ENCODE measurements at places on chromosomes 11 and 22. TPM values are rescaled to one million over a fixed set of nuclear protein-coding genes. Genes with fewer than 3 reads are reported as not detected.

DNA sequence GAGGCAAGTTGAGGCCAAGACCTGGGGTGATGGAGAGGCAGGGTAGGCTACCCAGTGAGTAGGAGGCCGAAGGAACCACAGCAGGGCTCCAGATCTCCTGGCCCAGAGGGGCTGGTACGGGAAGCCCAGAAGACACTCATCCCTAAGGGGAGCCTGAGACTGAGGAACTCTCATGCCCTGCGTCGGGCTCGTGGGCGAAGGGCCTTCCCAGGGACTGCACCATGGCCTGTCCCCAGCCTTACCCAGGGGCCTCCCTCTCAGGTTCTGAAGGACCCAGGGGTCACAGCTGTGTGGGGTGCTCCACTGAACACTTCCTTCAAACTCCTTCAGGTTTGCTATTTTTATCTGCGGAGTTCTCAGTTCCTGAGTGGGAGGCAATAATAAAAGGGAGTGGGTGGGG, 15.8 kb upstream of the SYT12 start:
- no peak for DNase-seq

GRCh38 chr11:290621-291231, 1.8 kb downstream of the PGGHG start:
- DNase-seq, result no peak

DNA sequence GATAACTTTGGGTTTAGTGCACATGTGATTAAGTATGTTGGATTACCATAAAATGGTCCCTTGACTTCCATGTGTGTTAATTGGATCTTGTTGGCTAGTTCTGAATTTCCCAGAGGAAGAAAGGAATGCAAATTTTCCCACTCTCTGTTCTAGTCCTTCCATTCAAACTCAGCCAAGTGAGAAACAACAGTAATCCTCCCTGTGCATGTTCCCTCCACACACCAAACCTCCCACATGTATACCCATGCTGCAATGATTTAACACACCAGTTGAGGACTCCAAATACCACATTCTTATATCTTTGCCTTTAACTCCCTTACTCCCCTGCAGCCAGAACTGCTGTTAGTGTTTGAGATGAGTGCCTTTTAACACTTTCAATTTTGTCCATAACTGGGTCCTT, 1158.9 kb downstream of the DLG2 start:
- no peak for DNase-seq

DNA sequence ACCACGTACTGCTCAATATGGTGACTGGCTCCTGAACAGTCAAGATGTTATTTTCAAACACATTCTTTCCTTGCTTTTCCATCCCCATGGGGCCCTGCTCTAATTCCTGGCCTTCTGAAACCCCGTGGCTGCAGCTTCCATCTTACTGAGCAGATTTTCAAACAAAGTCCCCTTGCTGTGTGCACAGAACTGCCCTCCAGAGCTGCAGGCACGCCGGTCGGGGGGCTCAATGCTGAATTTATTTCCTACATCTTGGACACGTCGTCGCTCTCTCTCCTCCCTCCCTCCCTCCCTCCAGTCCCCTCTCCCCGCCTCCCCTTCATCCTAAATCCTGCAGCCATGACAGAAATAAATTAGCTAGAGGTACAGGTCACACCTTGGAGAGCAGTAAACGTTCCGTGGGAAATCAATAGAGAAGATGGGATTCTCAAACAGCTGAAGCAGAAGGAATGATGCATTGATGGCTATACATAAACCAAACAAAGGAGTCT, 243.1 kb upstream of the BLID start:
- DNase-seq, result no peak

- DNase-seq, result no peak
These were observed 540 bp downstream of the ADM start for GRCh38 chr11:10305262-10305963.

DNA sequence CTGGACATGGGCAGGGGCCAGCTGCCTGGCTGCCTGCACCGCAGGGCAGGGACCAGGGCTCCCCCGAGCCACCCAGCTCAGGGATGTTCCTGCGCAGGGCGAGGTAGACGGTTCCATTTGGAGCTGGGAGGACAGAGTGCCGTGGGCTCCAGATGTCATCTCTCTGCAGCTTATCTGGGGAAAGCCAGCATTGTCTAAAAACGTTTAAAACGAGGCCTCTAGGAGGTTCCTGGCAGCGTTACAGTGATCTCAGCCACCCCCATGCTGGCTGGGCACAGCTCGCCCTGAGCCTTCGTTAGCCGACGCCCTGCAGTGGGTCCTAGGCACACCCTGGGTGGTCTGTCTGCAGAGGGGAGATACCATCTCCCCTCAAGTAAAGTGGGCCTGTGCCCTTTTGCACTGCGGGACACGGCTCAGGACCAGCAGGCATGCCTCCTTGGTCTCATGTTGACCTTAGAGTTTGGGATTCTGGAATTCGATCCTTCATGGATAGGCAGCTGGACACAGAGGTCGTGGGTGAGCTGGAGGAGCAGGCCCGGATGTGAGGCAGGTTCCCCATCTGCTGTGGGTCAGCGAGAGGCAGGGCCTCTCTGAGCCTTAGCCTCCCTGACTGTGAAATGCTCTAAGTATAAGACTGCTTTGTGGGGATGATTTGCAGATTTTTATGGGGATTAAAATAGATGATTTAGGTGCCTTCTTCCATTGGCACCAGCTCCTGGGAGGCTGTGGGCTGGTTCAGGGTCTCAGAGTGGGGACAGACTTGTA, 14.1 kb downstream of the SYNGR1 start:
- no peak for DNase-seq

GRCh38 chr11:16191868-16192240, 164.5 kb downstream of the SOX6 start:
- no peak for DNase-seq

- no peak for DNase-seq
These were observed 16.3 kb downstream of the SMCO4 start for GRCh38 chr11:93526641-93527583.

DNA sequence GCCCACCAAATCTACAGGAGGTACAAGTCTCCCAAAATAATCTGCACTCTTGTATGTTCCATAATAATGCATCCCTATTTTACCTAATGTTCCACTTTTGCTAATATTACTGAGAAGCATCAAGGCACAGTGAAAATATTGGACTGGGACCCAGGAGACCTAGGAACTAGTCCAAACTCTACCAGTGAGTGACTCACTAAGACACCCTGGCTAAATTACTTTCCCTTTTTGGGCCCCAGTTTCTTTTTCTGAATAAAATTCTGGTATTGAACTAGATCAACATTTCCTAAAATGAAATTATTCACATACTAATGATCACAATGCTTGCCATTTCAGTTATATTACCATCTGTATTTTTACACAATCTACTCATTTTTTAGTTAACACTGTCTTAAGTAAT, 19.6 kb downstream of the THAP12 start:
- no peak for DNase-seq

- DNase-seq, result no peak
These were observed 303.9 kb downstream of the ETS1 start for GRCh38 chr11:128283451-128283850.

DNA sequence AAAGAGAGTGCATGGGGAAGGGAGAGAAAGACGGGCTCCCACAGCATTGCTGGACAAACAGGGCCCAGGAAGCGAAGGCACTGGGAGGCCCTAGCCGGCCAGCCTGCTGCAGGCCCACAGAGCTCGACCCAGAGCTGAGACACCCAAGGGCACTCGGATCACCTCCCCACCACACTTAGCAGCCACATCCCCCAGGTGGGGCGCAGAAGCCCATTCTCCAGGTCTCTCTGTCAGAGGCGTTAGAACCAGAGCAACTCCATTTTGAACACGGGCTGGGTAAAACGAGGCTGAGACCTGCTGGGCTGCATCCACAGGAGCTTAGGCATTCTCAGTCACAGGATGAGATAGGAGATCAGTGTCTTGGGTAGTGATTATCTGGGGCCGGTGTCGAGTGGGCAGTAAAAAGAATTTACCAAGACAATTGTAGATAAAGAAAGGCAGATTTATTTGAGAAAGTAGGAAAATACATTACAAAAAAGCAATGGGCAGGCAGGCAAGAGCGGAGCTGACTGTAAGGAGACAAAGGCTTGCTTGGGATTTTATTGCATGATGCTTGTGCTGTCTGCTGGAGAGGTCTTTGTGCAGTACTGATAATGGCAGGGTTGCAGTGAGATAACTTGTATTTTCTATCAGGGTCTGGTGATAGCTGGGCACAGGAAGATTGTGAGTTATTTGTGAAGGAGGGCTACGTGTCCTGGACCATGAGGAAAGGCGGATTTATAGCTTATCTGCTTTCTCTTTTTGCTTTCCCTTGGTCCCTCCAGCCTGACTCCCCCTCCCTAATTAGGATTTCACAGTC, 13.4 kb upstream of the CAPN5 start:
- no peak for DNase-seq

DNA sequence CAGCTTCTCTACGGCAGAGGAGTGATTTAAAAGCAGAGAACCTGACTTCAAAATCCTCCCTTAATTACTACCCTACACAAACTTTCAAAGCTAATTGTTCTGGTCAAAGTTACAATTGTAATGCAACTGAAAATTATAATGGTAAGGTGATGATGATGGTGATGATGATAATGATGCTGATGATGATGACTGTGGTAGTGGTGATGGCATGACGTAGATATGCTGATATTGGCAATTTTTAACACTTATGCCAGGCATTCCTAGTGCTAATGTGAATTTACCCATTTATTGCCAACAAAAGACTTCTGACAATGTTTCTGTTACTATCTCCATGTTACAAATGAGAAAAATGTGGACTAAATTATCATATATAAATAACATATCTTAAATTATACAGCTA, 1831.1 kb downstream of the LRRC4C start:
- DNase-seq, result no peak

DNA sequence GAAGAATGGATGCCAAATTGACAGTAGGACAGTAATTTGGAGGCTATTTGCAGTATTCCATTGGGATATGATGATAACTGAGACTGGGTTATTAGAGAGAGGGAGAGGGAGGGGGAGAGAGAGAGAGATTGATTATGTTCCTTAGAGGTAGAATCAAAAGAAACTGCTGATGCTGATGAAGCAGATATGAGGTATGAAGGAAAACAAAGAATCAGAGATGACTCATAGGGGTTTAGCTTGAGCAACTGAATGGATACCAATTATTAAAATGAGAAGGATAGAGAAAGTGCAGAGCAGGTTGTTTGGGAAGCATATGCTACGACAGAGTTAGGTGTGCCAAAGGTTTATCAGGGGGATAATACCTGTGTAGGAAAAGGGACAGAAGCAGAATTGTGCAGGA, 12.8 kb upstream of the NUCB2 start:
- no peak for DNase-seq

GRCh38 chr11:86193297-86194095, 51.1 kb upstream of the EED start:
- DNase-seq, result peak; percentile 37

DNA sequence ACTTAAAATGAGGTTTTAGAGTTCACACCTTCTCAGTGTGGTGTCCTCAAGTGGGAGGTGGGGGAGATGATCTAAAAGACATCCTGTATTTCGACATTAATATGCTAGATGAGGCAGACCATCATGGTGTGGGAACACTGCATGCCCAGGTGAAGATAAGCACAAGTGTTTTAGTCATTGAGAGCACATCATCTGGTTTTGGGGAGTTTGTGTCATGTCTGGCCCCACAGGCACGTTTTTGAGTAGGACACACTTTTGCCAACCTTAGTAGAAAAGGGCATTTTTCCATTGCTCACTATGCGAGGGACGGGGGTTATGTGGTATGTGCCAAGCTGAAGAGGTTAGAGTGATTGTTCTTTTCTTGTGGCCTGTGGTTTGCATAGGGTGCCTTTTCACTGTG, 189.3 kb downstream of the DBX1 start:
- no peak for DNase-seq

GRCh38 chr11:45048870-45049691, 97.4 kb upstream of the PRDM11 start:
- DNase-seq, result peak; percentile 27

DNA sequence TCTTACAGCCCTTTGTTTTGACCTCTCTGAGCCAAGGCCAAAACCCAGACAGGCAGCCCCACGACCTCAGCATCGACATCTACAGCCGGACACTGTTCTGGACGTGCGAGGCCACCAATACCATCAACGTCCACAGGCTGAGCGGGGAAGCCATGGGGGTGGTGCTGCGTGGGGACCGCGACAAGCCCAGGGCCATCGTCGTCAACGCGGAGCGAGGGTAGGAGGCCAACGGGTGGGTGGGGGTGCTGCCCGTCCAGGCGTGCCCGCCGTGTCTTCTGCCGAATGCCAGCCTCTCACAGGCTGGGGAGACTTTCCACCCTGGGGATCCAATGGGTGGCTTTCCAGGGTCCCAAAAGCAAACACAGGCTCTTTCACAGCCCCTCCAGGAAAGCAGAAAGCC, 37.1 kb upstream of the PPP6R3 start:
- no peak for DNase-seq

DNA sequence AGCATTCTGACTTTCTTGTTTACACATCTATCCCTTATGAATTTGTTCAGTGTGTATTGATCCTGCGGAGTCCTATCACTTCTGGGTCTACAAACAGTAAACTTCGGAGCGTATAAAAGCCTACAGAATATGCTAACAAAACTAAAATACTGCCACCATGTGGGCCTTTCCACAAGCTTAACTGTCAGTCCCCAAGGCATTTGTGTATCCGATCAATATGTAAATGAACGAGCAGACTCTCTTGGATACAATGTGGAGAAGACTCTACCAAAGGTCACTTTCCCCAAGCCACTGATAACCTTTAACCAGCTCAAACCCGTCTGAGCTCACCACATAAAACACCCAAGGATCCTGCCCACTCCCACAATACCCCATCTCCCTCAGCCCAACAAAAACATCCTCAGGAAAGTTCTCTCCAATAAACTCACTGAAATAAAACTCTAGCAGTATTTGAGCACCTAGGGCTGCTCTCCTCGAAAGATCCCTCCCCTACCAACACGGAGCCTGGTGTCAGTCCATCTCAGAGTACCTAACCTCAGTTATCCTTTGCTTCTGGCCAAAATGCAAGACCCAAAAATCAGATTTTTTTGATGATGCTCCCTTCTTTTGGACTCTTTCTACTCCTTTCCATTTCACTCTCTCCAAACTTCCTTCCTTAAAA, 17.8 kb downstream of the ADA2 start:
- DNase-seq, result no peak

GRCh38 chr11:106540001-106540400, 462.5 kb downstream of the AASDHPPT start:
- no peak for DNase-seq

DNA sequence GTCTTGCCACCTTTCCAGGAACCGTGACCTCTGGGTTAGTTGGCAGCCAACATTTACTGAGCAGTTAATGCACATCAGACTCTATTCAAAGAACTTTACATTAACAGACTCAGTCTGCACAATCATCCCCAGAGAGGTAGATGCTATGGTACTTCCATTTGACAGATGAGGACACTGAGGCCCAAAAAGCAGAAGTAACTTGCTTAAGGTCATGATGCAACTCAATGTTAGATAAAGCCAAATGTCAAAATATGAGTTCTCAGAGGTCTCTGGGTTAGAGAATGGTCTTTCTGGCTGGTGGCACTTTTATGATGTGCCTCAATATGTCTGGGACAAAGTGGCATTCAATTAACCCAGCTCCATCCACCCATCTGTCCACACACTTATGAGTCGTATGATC, 450.0 kb downstream of the MIAT start:
- DNase-seq, result no peak

Gene LDHAL6A
- 0.62 TPM for total RNA-seq

Gene MS4A6A
- 3.7 TPM for total RNA-seq

Gene SFI1
- 15.1 TPM for total RNA-seq

Gene RASSF10
- 3.4 TPM for total RNA-seq

Gene CCDC116
- 0.16 TPM for total RNA-seq

Gene NELL1
- 104 TPM for total RNA-seq

Gene TEX54
- not detected for total RNA-seq

Gene DEPDC5
- total RNA-seq, result 24.6 TPM

Gene SPTBN2
- total RNA-seq, result 105 TPM

Data from occipital lobe (tissue), 3 donors.